Fibroblast of villous mesenchyme (primary cell): ENCODE measurements at places on chromosomes 3 and 15. TPM values are rescaled to one million over a fixed set of nuclear protein-coding genes. Genes with fewer than 3 reads are reported as not detected.
A peak's percentile ranks its signal among the peaks of the same experiment; 100 is the strongest.

- DNase-seq, result no peak
Measured at GRCh38 chr3:4665197-4665596, 172.0 kb downstream of the ITPR1 start.

DNA sequence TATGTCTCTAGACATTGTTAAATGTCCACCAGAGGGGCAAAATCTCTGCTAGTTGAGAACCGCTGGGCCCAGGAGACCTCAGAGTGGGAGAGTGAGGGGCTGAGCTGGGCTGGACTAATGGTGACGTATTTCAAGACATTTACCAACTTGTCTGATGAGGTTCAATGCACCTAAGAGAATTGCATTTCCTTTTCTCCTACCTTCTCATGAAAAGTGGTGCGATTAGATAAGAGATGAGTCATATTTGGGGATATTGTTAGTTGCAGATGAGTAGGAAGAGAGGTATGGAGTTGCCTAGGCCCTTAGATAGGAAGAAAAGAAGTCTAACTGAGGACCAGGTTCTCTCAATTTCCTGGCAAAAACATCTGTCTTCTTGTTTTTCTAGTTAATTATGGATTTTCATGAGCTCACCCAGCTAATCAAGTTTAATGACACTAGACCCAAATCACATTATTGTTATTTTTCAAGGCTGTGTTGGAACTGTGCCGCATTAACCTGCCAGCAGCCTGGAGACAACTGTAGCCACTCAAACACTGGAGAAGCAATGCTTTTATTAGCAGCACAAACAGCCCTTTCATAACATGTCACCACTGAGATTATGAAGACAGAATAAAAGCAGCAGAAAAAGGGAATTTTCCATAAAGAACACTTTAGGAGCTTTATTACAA, 144.2 kb downstream of the PDCD6IP start:
- DNase-seq, result no peak

DNA sequence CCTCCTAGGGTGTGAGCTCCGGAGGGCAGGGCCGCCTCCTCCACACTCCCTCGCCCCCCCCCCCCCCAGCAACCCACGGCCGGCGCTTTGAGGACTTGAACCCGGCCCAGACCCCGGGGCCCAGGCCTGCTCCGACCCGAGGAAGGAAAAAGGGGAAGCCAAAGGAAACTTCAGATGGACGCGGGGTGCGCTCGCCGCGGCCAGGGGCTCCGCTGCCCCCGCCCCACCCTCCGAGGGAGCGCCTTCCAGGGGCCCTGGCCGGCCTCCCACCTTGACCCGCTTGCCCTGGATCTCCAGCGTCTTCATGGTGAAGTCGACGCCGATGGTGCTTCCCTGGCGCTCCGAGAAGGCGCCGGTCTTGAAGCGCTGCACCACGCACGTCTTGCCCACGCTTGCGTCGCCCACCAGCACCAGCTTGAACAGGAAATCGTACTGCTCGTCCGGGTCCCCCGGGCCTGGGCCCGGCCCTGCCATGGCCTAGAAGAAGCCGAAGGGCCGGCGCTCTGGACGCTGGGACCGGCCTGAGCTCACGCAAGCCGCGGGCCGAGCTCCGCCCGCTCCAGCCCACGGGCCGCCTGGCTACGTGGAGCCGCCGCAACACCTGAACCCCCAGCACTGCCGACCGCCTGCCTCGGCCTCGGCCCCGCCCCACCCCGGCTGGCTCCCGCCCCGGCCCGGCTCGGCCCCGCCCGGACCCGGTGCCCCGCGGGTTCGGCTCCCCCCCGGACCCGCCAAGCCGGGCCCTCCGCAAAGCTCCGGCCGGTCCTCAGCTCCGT, 400 bp downstream of the RAB43 start:
- DNase-seq, result peak; percentile 47

DNA sequence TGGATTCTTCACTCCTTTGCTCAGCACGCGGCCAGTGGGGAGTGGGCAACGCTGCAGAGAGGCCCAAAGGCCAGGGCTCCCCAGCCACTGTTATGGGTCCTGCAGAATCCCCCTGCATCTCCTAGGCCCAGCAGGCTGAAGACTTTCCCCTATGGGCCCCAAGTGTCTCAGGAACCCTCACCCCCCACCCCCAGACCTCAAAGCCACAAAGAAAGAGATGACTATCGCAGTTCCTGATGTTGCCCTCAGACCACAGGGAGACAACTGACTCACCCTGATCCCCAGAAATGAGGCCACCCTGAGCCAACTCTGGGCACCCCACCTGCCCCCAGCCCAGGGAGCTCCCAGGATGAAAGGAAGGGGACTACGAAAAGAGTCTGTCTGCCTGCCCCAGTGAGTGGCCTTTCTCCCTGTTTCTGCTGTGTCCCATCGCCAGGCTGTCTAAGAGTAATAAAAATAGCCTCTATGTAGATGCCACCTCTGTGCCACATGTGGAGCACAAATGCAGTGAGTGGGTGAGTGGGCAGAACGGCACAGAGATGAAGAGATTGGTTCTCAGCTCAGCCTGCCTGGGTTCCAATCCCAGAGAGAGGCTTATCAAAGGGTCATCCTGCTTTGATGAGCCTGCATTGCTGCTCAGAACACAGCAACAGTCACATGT, 283.0 kb downstream of the UACA start:
- DNase-seq, result no peak

The ITGA11 gene
- 87.7 and 159 TPM in 2 replicates for total RNA-seq

The AQP9 gene
- total RNA-seq, result not detected in 2 replicates

The PCLAF gene
- 30.7 and 36.7 TPM in 2 replicates for total RNA-seq
